Epithelial cell of esophagus (primary cell): ENCODE measurements at places on chromosomes 5 and 9.
A peak's percentile ranks its signal among the peaks of the same experiment; 100 is the strongest.

GRCh38 chr5:2128686-2129355, 246.1 kb upstream of the IRX4 start:
- DNase-seq: no peak

DNA sequence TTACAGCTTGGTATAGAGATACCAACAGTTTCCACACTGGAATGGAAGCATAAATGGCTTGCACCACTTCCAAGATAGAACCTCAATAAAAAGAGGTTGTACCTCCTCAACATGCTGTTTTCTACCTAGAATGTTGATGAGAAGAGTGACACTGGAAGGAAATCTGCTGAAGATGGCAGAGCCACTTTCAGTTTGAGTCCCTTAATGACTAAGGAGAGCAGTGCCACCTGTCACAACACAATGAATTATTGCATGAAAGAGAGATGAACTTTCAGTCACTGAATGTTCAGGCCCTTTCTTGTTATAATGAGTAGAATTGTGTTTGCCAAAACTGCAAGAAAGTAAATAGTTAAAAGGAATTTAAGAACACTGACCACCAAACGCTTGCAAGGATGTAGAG, 958.5 kb downstream of the DTWD2 start:
- no peak for DNase-seq

DNA sequence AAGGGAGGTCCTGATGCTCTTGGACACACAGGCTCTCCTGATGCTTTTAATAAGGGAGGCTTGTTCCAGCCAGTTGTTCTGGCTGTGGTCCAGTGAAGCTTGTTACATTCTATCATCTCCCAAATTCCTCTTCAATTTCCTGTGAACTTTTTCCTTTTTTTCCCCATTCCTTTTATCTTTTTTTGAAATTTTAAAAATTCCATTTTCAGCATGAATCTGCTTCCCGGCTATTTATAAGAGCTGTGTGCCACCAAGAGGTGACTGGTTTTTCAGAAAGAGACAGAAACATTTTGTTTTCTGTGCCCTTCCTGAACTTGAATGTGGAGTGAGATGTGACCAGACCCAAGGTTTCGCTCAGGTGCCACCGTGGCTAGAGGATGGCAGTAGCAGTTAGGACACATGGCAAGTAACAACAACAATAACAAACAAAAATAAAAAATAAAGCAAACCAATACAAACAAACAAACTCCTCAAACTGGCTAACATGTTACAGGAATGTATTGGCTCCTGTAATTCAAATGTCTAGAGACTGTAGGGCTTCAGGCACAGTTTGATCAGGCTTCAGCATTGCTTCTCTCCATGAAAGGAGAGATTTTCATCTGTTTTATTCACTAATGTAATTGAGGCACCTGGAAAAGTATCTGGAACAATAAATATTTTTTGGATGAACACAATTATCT, 121.1 kb downstream of the BOD1 start:
- DNase-seq: no peak

GRCh38 chr9:26951794-26952193, 4.4 kb upstream of the IFT74 start:
- no peak for DNase-seq

DNA sequence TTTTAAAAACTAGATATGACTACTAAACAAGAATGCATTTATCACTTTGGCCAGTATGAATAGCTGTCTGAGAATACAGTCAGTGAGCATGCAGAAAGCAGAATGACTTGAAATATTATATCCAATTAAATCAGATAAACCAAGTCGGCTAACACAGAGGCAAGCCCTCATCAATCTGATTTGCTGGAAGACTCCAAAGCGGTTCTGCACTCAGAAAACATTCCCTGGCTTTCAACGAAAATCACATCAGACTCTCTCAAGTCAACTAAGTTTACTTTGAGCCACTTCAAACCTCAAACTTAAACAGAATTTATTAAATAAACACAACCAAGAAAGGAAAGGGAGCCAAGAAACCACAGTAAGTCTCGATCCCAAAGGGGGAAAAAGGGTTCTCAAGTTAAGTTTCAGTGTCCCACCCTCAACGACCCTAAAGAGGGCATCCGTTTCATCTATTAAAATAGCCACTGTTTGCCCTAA, 1.4 kb downstream of the MYO10 start:
- peak; percentile 38 for DNase-seq

GRCh38 chr9:83505282-83505681, 32.9 kb downstream of the FRMD3 start:
- DNase-seq: no peak

GRCh38 chr9:136331556-136332481, 4.5 kb downstream of the GPSM1 start:
- DNase-seq: no peak

DNA sequence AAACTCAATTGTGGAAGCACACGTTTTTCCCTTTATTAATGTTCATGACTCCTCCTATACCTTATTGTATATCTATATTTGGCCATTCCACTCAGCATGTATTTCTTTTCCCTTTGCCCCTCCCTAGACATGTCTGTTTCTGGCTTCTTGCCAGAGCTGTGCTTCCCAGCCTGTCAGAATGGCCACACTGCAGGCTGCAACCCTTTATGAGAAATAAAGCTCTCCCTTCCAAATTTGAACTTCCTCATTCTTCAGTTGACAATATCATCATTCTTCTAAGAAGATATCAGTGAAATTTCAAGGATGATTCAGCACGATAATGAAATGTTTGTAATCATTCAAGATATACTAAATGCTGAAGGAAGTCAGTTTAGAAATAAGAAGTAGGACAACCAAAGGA, 107.6 kb upstream of the PRSS3 start:
- peak; percentile 54 for DNase-seq
